Left ventricle myocardium inferior (tissue), 1 donor: ENCODE measurements at places on chromosomes 7 and 10.

DNA sequence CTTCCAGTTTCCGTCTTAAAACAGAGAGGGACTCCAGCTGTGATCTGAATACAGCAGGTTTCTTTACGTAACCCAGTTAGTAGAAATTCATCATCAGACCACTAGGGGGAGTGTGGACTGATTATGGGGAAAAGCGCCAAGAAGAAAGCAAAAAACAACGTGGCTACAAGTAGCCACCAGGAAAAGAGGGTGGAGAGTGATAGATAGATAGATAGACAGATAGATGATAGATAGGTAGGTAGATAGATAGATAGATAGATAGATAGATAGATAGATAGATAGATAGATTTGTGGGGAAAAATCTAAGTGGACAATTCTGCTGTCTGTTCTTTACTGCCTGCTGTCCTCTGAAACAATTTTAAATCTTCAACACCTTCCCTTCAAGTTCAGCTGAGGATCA, 12.7 kb upstream of the AKR1B10 start:
- DNase-seq, result no peak

DNA sequence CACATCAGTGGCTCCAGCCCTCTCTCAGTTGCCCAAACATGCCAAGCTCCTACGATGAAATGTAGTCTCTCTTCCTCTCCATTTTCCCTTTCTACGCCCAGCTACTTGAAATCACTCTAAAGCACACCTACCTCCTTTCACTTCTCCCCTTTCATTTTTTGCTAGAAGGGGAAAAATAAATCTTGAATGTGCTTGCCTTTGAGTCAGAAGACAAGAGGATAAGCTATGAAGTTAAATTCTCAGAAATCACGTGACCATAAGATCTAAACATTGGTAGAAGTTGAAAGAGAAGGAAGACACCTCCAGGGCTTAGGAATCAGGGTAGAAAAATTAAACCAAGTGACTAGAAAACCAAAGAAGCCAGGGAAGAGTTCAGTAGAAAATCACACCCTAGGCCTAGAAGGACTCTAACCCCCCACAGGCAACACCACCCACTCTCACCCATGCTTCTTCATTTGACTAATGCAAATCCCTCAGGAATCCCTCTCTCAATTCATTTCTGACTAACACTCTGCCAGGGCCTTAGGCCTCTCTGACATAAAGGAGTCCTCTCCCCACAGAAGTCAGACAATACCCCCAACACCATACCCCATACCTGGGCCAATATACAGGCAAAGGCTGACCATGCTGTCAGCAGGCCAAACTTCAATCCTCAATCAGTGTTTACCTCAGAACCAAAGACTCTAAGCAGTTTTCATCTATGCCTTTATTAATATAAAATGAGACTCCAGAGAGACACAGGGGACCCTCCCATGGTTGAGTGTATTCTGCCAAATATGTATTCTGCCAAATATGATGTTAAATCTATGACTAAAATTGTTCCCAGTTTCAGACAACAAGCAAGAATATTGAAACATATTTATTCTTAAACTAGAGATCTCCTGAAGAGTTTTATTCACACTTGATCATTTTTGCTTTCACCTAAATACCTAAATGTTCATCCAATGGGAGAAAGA, 84.8 kb downstream of the ELMO1 start:
- DNase-seq, result no peak

DNA sequence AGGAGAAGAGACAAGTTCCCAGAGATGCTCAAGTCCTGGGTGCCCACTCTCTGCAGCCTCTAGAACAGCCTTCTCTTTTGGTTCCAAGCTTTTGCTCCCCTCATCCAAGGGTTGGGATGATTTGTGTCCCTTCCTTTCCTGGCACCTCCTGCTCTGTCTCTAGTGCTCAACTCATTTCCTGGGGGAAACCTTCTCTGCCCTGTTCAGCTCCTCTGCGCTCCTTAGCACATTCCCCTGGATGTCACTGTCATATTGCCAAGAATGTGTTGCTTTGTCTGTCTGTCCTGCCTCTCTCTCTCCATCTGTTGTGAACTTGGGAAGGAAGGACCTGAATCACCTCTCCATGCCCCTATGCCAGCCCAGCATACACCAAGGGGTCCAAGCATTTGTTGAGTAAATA, 5.1 kb upstream of the LBX1 start:
- no peak for DNase-seq

- no peak for DNase-seq
Observed at GRCh38 chr7:71584256-71584655, 452.3 kb downstream of the GALNT17 start.

- DNase-seq, result no peak
Observed at GRCh38 chr10:49761201-49761788, 828 bp downstream of the OGDHL start.

DNA sequence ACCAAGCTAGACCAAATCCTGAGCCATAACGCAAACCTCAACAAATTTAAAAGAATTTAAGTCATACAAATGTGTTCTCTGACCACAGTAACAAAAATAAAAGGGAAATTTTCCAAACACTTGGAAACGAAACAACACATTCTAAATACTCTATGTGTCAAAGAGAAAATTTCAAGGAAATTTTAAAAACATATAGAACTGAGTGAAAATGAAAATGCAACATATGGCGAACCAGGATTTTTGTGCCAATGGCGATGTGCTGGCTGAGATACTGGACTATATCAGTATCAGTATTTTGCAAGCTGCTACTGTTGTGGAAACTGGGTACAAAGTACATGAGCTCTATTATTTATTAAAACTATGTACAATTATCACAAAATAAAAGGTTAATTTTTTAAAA, 34.1 kb downstream of the KNDC1 start:
- no peak for DNase-seq
